ENCODE measurements at places on chromosomes 13 and 19.

DNA sequence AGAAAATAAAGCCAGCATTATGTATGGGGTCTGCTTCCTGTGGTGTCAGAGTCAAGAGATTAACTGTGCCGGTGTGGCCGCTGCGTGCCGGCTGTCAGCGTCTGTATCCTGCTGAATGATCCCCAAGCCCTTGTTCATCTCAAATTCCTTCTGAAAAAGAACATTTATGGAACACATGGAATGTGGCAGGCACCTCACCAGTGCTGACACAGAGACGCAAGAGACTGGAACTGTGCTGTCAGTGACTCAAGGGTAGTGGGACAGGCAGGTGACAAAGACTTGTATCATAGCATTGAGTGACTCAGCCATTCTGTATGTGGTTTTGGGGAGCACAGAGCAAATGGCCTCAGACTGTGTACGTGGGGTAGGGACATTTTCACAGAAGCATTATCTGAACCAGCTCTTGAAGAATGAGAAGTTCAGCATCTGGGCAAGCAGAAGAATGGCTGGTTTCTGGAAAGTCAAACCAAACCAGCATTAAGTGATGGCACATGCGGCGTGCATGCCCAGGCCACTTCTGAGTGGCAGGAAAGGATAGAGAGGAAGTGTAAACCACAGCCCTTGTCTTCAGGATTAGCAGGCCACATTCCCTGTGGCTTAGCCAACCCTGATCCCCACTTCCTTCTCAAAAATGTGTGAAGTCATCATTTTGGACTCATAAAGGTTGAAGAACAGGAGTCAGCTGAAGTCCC is 54.0 kb upstream of the IRS2 start:
- DNase-seq: peak; percentile 3

GRCh38 chr13:90281709-90282108 is 1065.8 kb upstream of the MIR17HG start:
- no peak for DNase-seq

GRCh38 chr19:41288673-41289530 is 21.1 kb upstream of the CCDC97 start:
- no peak for DNase-seq

GRCh38 chr13:23671377-23671776 is 101.2 kb downstream of the TNFRSF19 start:
- no peak for DNase-seq

GRCh38 chr13:45623516-45624090 is 8.1 kb upstream of the ERICH6B start:
- DNase-seq: no peak

- no peak for DNase-seq
These were observed 30.5 kb downstream of the ZSWIM4 start for GRCh38 chr19:13825489-13826441.

DNA sequence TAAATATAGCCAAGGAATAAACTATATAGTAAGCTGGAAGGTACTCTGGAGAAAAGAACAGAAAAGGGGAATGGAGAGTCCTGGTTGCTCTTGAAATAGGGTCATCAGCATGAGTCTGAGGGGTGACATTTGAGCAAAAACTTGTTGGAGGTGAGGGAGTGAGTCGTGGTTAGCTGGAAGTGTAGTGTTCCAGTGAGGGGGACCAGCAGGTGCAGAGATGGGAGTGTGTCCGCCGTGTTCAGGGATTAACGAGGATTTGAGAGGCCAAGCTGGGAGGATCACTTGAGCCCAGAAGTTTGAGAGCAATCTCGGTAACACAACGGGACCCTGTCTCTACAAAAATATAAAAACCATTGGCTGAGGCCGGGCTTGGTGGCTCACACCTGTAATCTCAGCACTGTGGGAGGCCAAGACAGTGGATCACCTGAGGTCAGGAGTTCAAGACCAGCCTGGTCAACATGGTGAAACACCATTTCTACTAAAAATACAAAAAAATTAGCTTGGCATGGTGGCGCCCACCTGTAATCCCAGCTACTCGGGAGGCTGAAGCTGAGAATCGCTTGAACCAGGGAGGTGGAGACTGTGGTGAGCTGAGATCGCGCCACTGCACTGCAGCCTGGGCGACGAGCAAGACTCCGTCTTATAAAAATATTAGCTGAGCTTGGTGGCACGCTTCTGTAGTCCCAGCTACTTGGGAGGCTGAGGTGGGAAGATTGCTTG is 1.1 kb downstream of the SUPT5H start:
- DNase-seq: no peak

- DNase-seq: no peak
These were observed 114.5 kb downstream of the POSTN start for GRCh38 chr13:37484056-37484455.

Data from activated CD4-positive, alpha-beta T cell treated with anti-CD3 and anti-CD28 coated beads, Interleukin-2, amount 50 U/mL, for 48 hours (primary cell).